Cortex of kidney (tissue), 1 donor: ENCODE measurements at places on chromosomes 7 and 10.

- DNase-seq, result no peak
Measured at GRCh38 chr7:95996174-95996573, 223.8 kb downstream of the DYNC1I1 start.

- DNase-seq, result no peak
Measured at GRCh38 chr7:24576171-24577025, 3.1 kb downstream of the PALS2 start.

DNA sequence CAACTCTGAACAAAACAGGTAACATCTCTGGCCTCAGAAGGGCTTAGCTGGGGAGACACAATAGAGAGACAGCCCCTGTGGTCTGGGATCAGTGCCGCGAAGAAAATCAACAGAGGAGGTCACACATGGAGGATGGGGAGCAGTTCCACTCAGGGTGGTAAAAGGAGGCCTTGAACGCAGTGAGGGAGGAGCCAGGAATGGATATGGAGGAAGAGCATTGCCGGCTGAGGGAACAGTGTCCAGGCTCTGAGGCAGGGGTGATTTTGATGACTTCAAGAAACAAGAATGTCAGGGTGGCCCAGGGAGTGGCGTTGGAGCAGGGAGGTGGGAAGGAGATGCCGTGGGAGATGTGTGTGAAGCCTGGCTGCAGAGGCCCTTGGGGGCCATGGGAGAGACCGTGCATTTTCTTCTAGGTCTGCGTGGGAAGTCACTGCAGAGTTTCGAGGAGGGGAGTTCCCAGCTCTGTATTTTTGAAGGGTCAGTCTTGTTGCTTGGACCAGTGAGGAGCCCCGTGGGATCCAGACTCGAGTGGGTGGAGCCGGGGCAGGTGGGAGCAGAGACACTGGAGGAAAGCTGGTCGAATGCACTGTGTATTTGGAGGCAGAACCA is 35.7 kb upstream of the SH2D4B start:
- DNase-seq, result no peak

DNA sequence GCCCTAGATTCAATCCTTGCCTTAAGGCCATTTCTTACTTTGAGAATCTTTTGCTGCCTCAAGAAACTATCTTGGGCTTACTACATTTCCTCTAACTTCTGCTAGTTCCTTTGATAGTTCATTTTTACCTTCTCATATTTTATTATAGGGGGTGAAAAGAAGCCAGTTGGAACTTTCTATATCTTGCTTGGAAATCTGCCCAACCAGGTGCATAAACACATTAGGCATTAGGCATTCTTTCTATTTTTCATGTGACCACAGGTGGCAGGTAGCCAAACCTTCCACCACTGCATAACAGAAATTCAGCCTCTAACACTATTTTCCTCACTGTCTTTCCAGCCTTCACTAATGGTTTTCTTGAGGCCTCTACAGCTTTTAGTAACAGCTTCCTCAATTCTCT is 300.0 kb upstream of the SP8 start:
- no peak for DNase-seq

DNA sequence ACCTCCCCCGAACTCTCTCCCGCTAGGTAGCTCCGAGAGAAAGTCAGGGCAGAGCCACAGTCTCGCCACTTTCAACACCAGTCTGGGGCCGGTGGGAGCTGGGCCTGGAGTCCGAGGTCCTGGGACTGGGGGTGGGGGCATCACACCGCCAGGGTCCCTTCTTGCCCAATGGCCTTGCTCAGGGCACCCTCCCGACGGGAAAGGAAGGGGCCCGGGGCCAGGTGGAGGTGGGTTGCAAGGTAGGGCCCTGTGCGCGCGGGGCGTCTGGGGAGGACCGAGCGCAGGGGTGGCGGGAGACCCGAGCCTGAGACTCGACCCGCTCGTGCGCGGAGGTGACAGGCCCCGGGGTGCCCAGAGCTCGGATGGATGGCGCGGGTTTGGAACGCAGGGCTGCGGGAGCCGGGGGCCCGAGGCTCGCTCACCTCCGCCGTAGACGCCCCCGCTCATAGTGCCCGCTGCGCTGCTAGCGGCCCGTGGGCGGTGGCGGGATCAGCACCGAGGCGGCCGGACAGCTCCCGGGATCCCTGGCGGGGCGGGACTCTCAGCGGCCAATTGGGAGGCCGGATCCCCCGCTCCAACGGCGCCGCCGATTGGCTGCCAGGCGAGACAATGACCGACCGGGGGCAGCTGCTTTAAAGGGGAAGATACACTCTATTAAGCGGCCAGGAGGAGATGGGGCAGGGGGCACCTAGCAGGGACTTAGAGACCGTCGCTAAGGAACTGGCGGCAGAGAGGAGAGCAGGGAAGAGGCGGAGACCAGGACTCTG is at the start of gene ACTL6B:
Gene ACTL6B, minus strand, starts transcription at position 541 of the 767 bp plus-strand sequence. Its CDS starts 94 bp downstream, at position 447.
- DNase-seq, result no peak

GRCh38 chr7:130096243-130096827 is 26.0 kb downstream of the KLHDC10 start:
- no peak for DNase-seq

- DNase-seq, result no peak
Measured at GRCh38 chr7:27965650-27966049, 214.9 kb downstream of the JAZF1 start.

DNA sequence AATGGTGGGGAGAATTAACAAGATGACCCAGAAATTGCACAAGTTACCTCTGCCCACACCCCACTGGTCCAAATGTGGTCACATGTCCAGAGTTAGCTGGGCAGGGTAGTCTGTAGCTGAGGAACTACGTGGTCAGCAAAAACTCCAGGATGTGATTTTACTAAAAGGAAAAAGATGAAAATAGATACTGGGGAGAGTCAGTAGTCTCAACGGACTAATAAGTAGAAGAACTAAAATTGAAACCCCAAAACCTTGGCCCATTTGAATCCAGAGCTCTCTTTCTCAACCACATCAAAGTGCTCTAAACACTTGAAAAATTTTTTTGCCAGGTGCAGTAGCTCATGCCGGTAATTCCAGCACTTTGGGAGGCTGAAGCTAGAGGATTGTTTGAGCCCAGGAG is 146.3 kb downstream of the SKIDA1 start:
- no peak for DNase-seq

- no peak for DNase-seq
Measured at GRCh38 chr10:69817078-69817581, 15.4 kb downstream of the COL13A1 start.

- no peak for DNase-seq
Measured at GRCh38 chr7:117163101-117163500, 159.8 kb downstream of the WNT2 start.

DNA sequence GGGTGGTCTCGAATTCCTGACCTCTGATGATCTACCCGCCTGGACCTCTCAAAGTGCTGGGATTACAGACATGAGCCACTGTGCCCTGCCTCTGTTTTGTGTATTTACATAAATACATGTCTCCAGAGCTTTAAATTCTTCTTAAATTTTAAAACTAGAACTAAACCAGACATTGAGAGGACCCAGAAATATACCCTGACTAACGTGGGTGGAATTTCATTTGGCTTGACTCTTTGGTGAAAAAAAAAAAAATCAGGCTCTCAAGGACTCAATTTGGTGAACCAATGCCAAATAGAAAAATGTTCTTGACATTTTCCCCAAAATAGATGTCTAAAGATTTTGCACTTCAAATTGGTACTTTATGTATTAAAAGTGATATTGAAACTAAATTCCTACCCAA is 16.6 kb upstream of the FAS start:
- DNase-seq, result no peak

DNA sequence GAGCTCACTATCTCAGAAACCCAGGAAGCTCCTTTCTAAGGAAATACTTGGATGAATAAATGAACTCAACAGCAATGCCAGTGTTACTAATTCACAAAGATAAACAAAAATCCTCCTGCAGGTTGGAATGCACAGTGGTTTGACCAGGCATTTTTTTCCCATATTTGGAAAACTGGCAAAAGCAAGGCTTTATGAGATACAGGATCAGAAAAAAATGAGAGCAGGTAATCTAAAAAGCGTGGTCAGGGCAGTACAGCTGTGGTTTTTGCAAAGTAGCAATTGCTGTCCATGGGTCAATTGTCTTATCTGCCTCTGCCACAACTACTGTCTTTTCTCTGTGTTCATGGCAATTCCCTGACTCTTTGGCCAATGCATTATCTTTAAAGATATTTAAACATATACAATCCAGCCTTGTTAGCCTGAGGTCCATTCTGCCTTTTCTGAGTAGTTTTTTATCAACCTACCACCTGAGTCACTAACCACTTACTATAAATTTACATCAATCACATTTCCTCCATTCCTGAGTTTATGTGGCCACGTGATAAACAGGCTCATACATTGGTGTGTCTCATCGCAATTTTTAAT is 564.5 kb upstream of the IGFBP3 start:
- no peak for DNase-seq

- no peak for DNase-seq
Measured at GRCh38 chr7:157509226-157509625, 172.4 kb downstream of the DNAJB6 start.

GRCh38 chr10:5591336-5591824 is 66.6 kb downstream of the CALML3 start:
- no peak for DNase-seq

- no peak for DNase-seq
Measured at GRCh38 chr7:73329861-73330581, 2.1 kb downstream of the FKBP6 start.

GRCh38 chr7:92608380-92609322 is 18.5 kb upstream of the FAM133B start:
- DNase-seq, result no peak

DNA sequence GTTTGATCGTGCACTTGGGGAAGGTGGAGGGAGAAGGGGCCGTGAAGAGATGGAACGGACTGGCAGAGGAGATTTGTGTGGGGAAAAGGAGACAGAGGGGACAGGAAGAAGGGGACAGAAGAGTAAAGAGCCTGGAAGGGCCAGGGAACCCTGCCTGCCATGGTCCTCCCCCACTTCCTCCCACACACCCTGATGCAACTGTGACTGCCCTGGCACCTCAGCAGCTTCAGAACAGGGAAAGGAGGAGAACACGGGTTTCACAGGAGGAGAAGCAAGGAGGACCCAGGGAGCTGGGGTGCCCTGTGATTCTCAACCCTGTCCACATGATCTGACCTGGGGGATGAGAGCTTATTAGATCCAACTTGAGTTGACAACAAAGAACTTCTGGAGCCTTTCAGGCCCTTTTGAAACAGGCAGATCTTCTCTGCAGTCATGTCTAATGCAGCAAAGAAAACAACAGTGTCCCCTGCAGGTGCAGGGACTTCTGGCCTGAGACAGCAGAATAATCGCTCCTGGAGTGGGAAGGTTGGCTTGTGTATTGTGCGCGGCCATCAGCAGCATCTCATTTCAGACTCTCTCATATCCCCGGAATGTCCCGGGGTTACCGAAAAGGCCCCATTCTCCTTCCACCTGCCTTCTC is 421.6 kb downstream of the PAXIP1 start:
- no peak for DNase-seq
